Psoas muscle (tissue), 8 donors: ENCODE measurements at places on chromosomes 7 and 10. TPM values are rescaled to one million over a fixed set of nuclear protein-coding genes. Genes with fewer than 3 reads are reported as not detected.
A peak's percentile ranks its signal among the peaks of the same experiment; 100 is the strongest.

DNA sequence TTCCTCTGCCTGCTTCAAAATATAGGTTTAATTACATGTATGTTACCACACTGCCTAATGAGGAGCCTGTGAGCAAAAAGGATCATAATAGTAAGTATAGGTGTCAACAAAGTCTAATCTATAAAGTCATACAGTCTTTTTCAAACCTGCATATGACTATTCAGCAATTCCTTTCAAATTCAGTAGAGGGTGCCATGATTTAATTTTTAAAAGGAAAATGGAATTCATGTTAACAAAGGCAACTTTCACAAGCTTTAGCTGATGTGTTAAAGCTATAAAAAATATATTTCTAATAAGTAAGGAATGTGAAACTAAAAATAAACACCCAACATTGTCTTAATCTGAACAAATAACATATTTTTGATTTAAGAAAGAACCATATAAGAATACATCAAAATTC is 52.1 kb downstream of the MPP7 start:
- DNase-seq = no peak

Gene RET
- 0.35 TPM for polyA plus RNA-seq

DNA sequence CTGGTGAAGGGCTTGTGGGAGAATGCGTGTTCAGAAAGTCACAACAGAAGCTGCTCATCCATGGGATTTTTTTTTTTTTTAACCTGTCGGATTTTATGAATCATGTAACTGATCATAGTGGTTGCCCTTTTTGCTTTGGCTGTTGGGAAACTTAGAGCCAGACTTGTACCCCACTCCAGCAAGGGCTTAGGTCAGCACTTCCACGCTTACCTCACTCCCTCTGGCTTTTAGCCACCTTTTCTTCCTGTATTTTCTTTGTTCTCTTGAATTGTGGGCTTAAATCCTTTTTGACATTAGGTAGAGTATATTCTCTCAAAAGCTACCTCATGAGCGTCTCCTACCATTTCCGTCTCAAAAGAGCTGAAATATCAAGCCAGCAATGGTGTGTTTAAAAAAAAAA is 113.6 kb upstream of the BTBD16 start:
- no peak for DNase-seq

GRCh38 chr10:59820471-59820870 is 67.2 kb upstream of the MRLN start:
- no peak for DNase-seq

Gene CALML5
- not detected for polyA plus RNA-seq

Gene OR2A1
- polyA plus RNA-seq = 0.01 TPM

Gene SORCS3
- polyA plus RNA-seq = 0.01 TPM

Gene ITGB8
- polyA plus RNA-seq = 0.04 TPM

GRCh38 chr7:106231856-106232490 is 52.8 kb downstream of the NAMPT start:
- DNase-seq = no peak

GRCh38 chr7:29019387-29019786 is 61.3 kb upstream of the TRIL start:
- no peak for DNase-seq

DNA sequence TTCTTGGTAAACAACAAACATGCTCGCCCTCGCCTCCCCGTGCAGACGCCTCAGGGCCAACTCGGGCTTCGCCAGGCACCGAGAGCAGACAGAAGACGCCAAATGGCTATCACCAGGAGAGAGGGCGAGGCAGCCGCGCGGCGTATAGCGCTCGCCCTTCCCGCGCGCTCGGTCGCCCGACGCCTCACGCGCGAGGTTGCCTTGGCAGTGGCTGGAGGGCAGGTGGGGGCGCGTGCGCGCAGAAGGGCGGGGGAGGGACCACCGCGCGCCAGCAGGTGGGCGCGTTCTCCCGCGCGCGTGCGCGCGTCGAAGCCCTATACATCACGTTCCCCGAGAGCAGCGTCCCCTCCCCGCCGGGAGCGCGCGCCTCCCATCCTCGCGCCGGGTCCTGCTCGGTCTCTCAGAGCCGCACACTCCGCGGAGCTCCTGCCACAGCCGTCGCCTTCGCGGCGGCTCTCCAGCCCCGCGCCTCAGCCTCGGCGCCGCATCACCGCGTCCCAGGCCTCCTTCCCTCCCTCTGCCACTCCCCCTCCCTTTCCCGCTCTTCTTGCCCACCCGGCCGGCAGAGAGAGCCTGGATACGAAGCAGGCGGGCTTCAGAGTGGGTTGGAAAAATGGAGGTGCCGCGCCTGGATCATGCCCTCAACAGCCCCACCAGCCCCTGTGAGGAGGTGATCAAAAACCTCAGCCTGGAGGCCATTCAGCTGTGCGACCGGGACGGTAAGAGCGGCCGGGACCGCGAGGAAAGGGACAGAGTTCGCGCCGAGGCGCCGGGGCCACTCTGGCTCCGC is at the start of gene PHYHIPL:
PHYHIPL (plus strand) TSS at position 403 of the 790 bp plus-strand sequence; CDS start at position 614, 211 bp downstream.
- DNase-seq = peak; percentile 6

Gene PPP3CB
- 162 TPM for polyA plus RNA-seq

Gene CYP2W1
- polyA plus RNA-seq = not detected

- no peak for DNase-seq
Measured at GRCh38 chr7:158588878-158589442, 1.3 kb upstream of the PTPRN2 start.
